ENCODE measurements at places on chromosomes 16 and 17.
A peak's percentile ranks its signal among the peaks of the same experiment; 100 is the strongest.

DNA sequence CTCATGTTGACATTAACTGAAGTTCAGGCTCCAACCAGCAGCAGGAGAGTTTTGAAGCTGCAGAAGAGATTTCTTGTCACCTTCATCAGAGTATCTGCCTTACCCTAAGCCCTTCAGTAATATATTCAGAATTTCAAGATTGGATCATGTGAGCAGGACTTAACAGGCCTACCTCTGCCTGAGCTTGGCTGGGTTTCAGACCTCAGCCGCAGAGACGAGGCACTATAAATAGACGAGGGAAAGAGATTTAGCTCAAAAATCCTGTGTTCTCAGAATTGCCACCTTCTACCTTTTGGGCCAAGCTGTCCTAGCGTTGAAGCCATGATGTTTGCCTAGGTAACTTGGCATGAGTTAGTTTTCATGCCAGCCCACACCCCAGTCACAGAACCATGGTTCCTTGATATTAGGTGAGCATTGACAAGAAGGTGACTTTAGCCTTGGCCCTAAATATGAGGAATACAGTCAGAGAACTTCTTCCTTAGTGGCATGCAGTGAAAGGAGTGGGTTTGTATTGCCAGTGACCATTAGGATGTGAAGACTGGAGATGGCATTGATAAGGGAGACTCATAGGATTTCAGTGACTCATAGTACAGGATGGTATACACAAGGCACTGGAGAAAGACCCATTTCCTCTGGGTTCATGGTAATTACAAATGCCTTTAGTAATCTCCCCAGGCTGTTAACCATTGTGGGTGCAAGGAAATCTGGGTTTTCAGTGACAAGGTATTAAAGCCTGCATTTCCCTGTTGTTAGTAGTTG is 224.3 kb downstream of the MSI2 start:
- no peak for DNase-seq

DNA sequence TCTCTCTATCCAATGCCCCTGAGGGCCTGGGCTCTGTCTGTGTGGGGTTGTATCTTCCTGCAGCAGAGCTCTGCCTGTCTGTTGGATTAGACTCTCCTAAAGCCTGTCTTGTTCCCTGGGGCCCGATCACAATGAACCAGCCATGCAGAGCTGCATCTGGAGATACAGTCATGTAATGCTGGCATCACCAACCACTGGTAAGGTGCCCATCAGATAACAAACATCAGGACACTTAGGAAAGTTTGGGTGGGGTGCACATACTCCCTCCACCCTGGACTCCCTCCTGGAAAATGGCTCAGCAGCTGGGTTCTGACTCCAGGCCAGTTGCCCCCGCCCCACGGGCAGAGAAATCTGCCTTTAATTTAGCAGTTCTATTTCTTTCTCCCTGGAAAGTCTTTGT is 61.3 kb upstream of the BRD7 start:
- DNase-seq, result no peak

- no peak for DNase-seq
These were observed 255.7 kb upstream of the DYNLRB2 start for GRCh38 chr16:80285104-80285503.

- no peak for DNase-seq
These were observed 129.1 kb downstream of the MYO1D start for GRCh38 chr17:32747856-32748255.

GRCh38 chr17:31842195-31843069 is 16.6 kb downstream of the COPRS start:
- peak; percentile 84 for DNase-seq

- DNase-seq, result no peak
These were observed 191.3 kb downstream of the NTN1 start for GRCh38 chr17:9212376-9213302.

GRCh38 chr17:11459861-11460331 is 138.4 kb upstream of the DNAH9 start:
- DNase-seq, result no peak

DNA sequence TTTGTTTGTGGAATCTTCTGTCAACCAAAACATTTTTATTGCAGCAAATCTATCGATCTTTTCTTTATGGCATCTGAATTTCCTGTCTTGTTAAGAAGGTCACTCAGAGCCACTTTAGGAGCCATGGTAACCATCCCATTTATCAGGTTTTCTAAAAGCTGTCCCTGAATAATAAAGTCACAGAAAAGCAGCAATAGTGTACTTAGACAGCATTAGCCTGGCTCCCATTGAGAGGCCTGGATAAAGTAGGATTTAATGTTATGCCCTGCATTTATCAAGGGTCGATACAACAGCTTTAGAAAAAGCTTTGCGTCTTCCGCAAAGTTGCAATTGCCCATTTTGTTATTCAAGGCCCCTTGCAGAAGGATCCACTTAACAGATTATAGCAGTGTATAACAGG is 10.1 kb upstream of the CD300LF start:
- DNase-seq, result no peak

DNA sequence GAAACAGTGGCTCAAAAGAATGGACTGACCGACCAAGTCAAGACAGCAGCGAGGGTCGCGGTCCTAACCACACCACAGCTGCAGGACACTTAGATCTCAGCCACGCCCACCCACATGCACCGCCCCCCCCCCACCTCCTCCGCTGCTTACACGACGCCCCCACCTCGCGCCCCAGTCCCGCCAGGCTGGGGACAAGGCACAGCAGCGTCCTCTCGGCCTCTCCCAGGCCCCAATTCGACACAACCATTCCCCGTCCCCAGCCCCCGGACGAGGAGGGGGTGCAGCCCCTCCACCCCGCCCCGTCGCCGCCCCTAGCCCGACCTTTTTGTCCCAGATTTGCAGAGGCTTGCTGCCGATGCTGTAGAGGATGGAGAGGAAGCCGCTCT is 477 bp downstream of the CFAP20 start:
- DNase-seq, result no peak

GRCh38 chr16:28218109-28218508 is 6.3 kb upstream of the XPO6 start:
- no peak for DNase-seq

GRCh38 chr16:58109330-58109729 is 19.9 kb downstream of the CFAP20 start:
- DNase-seq, result no peak

DNA sequence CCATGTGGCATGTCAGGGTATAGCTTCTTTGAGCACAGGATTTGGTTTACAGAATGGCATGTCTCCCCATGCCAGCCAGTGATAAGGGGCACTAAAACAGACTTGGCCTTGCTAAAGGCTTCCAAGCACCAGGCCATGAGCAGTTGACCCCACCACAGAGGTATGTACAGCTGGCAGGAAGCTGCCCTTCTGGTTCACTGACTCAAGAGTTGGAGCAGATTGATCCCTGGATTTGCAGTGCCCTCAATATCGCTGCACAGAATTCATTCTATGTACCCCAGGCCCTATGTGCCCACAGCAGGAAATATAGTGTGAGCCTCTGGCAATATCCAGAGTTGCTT is 24.3 kb downstream of the HLF start:
- DNase-seq, result no peak

GRCh38 chr16:54331241-54332002 is 44.8 kb upstream of the IRX3 start:
- DNase-seq, result no peak

GRCh38 chr16:64532117-64532516 is 589.7 kb downstream of the CDH11 start:
- DNase-seq, result no peak

- no peak for DNase-seq
These were observed 370.0 kb downstream of the HS3ST3B1 start for GRCh38 chr17:14670861-14671260.

- no peak for DNase-seq
These were observed 368.2 kb downstream of the SLC39A11 start for GRCh38 chr17:72724267-72724666.

GRCh38 chr16:77551357-77551756 is 116.5 kb upstream of the ADAMTS18 start:
- DNase-seq, result no peak

DNA sequence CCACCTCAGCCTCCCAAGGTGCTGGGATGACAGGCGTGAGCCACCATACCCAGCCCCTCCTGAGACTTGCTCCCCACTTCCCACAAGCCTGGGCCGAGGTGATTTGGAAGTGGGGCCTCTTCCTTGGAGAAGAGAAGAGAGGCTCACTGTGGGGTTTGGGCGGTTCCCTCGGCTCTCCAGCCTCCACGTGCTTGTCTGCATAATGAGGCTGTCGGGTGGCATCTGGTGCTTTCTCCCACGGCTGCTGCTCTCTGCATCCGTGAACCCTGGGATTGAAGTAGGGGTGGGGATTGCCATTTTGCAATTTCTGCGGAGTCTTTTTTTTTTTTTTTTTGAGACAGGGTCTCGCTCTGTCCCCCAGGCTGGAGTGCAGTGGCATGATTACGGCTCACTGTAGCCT is 101.4 kb downstream of the RAP1GAP2 start:
- no peak for DNase-seq

DNA sequence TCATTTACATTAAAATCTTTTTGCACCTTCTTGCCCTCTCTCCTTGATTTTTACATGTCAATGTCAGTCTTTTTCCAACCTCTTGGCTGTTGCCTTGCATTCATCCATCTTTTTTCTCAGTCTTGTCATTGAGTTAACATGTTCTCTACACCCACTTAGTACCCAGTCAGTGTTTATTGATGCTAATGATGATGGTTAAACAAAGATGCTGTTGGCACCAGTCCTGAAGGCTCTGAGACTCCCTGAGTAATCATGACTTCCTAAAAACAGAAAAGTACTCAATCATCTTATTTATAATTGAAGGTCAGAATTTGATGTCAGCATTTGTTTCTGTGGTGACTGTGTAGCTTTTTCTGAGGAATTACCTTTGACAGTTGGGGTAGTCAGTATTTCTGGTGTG is 104.5 kb downstream of the NLK start:
- DNase-seq, result peak; percentile 89

DNA sequence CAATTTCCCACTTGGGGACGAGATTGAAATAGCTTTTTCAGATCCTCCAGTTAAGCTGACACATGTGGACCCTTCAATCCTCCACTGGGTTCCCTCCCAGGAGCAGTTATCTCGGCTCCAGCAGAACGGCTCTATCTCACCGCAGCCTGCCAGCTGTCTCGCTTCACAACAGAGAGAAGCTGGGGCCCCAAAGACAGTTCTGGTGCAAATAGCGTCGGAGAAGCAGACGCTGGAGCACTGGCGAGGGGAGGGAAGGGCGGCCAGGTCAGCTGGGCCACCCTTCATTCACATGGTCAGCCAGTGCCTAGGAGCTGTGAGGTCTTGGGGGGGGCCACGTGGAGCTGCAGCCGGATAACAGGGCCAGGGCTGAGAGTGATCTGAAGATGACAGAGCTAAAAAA is 141.3 kb upstream of the SDK2 start:
- DNase-seq, result no peak

DNA sequence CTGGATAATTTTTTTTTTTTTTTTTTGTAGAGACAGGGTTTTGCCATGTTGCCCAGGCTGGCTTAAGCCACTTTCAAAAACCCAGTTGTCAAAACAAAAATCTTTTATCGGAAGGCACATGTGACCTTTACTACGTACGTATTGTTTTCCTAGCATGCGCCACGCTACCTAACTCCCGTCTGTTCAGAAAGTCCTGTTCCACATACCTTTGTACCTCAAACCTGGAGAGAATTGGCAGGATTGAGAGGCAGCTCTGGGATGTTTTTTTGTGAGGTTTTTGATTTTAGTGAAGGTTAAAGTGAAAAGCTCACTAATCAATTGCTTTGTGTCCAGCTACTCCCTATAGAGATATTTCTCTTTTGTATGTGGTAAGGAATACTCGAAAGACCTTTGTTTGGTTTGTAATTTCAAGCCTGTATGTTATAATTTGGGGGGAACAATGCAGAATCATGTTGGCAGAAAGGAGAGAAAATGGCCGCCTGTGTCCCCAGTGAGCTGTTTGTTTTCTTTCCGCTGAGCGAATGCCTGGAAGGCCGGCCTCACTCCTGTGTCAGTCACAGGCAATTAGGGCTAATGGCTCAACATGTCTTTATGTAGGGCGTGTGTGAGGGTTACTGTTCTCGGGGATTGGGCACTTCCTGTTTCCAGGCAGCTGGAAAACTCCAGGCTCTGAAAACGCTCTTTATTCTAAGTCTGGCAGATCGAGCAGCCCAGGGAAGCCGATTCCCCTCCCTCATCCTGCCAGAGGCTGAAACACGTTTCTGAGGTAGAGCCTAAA is 60.8 kb upstream of the CLEC18A start:
- peak; percentile 83 for DNase-seq

DNA sequence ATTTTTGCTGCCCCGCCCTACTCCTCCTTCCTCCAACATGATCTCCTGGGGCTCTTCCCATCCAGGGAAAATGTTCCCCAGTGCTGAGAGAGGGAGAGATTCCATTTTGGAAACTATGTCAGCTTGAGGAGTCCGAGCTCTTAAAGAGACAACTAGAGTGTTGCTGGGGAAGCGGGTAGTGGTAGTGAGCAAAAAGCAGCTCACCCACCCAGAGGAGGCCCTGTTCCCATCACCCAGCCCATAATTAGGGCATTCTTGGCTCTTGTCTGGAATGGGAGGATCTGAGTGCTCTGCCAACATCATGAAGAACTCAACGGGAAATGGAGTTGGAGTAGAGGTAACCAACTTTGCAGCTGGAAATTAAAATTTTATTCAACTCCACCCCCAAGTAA is 9.1 kb upstream of the MSL1 start:
- DNase-seq, result no peak

GRCh38 chr17:62963296-62963695 is 2.7 kb upstream of the TANC2 start:
- DNase-seq, result no peak

DNA sequence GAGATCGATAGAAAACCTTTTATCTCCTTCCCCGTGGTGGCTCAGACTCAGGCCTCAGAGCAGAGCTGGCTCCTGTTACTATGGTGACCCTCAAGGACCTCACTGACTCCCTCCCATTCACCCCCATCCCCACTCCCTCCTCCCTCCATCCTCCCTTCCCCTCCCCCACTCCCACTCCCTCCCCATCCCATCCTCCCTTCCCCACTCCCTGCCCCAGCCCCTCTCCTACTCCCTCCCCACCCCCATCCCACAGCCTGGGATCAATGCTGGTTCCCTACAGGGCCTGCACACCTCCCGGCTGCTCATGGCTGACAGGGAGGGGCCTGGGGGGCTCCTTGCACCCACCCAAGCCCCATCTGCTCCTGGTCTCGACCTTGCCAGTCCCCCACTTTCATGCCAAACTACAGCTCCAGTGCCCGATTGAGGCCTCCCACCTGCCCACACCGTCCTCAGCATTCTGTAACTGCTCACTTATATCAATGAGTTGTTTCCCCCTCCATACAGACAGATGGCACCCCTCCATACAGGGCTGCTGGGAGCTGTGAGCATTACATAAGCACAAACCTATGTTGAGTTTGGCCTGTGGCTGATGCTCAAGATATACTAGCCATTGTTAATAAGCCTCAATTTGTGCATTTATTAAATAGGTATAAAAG is 11.6 kb upstream of the RAI1 start:
- peak; percentile 28 for DNase-seq

- peak; percentile 46 for DNase-seq
These were observed 649 bp downstream of the GSE1 start for GRCh38 chr16:85613604-85614337.

- no peak for DNase-seq
These were observed 32.0 kb upstream of the CIBAR2 start for GRCh38 chr16:85144026-85144915.

GRCh38 chr16:25950586-25951281 is 259.0 kb downstream of the HS3ST4 start:
- no peak for DNase-seq
